NCI-H526 treated with DMSO at 0.1 percent for 48 hours (cell line): ENCODE measurements at places on chromosomes 3 and 15.

DNA sequence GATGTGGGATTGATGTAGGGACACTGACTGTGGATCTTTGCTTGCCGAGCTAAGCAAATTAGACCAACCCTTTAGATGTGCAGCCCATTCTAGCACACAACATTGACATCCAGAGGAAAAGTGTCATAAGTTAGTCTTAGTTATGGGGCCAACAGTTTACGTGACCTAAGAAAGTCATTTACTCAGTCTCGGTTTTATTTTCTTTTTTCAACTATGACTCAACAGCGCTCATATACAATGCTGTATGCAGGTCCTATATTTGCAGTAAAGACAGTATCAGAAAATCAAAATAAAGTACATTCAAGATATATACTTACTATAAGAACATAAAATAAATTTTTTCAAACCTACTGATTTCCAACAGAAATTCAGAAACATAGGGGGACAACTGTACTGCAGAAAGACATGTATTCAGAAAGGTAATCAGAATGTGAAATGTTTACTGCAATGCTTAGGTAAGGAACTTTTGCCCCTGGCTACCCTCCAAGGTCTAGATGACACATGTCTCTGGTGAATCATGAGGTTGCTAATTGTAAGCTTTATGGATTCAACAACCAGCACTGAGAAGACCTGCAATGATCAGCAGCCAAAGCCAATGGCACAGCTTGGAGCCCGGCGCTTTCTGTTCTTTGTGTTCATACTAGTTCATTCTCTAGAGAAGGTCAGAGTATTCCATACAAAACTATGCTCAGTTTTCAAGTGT lies 317.5 kb upstream of the CNTN6 start:
- DNase-seq, result no peak

DNA sequence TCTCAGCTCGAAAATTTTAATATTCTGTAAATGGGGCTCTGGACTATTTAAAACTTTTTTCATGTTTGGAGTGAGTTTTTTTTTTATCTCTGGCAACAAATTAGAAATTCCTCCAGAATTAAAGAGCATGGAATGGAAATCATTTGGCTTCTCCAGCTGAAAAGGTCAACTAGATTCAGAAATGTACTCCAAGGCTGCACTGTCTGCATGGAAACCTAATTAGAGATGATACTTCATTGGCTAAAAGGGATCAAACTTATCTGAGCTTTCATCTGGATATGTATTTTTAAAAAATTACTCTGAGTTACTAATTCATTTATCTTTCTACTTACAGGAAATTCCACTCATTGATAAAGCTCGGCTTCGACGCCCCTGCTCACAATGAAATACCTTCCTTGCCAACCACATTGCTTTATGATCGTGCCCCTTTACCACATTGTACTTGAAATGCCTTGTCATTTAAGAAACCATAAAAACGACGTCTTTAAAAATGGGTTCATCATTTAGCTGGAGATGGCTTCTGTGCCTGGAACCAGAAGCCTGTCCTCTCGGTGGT lies 285.5 kb upstream of the ICE2 start:
- DNase-seq, result no peak

GRCh38 chr15:64582202-64582601 lies 121.8 kb downstream of the ZNF609 start:
- DNase-seq, result no peak

DNA sequence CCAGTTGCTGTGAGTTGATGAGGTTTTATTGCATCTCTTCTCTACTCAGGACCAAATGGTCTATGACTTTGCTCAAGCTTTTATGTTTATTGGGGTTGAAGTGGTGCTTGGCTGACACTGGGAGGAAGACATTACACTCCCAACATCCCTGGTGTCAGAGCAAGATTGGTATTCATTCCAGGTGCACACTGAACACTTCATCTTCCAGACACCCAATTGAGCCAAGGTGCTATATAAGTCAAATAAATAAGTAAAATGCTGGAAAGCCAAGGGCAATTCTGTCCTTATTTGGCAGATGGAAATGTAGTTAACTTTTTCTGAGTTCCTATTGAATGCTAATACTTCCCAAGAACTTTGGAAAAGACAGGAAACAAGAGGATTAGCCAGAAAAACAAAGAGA lies 53.2 kb upstream of the CDV3 start:
- DNase-seq, result no peak

DNA sequence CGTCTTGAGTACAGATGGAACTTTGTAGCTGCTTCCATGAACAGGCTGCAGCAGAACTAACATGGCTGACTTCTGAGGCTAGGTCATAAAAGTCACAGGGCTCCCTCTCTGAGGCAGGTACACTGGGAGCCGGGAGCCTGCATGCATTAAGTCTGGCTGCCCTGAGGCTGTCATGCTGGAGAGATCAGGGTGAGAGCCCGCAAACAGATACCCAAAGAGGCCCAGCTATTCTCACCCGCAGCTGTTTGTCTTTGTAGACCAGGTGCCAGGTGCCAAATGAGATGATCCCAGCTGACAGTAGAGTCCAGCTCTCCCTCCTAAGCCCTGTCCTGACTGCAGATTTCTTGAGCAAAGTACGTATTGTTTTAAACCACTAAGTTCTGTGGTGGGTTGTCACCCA lies 8.6 kb upstream of the SLCO3A1 start:
- peak; percentile 53 for DNase-seq

DNA sequence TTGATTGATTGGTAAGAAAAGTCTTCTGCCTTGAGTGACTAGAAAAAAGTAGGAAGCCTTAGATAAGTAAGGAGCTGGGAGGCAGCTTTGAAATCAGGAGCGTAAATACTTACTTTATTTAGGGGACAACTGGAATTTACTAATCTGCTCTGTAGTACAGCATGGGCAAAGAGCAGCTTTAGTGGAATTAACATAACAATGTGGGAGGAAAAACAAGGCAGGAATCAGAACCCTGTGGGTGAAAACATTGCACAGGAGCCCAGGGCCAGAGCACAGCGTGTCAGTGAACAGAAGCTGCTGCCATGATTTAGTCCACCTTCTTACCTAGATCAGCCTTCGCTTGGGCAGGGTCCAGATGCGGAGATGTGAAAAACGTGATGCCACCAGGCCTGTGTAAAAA lies 14.6 kb downstream of the FMN1 start:
- DNase-seq, result no peak

DNA sequence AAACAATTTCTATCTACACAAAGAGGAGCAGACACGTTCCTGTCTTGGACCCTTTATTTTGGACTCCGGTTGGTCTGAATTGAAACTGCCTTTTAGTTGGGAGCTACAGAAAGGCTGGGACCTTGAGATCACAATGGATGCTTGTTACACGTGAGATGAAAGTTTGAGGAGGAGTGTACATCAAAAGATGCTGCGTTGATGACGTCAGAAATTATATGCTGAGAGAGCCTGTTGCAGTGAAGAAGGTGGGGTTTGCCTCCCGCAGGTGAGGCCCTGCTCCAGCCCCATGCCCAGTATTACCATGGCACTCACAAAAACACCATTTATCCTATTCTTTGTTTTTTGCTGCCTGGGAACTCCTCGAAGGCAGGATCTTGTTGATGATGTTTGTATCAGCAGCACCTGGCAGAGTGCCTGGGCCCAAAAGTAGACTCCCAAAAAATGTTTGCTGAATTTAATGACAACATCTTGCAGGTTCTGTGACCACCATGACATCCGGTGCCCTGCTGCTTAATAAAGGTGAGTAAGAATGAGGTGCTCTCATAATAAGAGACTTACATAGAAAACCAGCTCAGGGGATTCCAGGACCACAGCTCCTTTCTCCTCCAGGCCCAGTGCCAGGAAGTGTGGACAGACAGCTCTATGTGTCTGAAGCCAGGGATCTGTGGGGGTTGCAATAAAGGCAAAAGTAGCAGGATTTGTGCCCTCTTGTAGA lies 136.1 kb upstream of the UBE2E1 start:
- no peak for DNase-seq
